ENCODE measurements at places on chromosomes 11 and 22.

DNA sequence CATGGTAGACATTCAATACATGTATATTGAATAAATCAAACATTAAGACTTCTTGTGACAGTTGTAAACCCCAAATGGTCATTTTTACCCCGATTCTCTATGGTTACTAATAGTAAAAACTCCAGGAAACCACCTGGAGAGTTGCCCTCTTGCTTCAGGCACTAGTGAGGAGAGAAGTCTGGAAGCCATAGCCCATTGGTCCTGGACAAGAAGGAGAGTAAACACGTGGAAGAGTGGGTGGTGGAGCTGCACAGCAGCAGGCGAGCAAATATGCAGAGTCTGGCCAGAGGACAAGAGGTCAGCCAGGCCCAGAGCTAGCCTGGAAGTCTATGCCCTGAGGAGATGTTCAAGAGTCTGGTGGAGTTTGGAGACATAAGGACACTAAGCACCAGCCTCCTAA, 17.7 kb downstream of the DCHS1 start:
- no peak for DNase-seq

GRCh38 chr11:95093548-95093947, 3.9 kb downstream of the ENDOD1 start:
- DNase-seq, result no peak

- DNase-seq, result no peak
These were observed 76.4 kb downstream of the LIF start for GRCh38 chr22:30170129-30170528.

DNA sequence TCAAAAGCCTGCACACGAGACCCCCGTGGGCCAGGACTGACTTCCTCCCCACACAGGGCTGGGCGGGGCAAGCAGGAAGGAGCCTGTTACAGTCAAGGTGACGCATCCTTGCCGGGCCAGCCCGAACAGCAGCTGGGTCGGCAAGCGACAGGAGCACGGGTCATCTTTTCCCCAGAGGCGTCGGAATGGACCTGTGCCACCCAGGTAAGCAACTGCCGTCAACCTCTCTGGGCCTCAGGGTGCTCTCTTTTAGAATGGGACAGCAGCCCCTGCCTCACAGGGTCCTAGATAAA, at the start of gene CYTH4:
Gene CYTH4, plus strand, starts transcription at position 124 of the 293 bp plus-strand sequence. Its CDS starts 62 bp downstream, at position 186.
- no peak for DNase-seq

DNA sequence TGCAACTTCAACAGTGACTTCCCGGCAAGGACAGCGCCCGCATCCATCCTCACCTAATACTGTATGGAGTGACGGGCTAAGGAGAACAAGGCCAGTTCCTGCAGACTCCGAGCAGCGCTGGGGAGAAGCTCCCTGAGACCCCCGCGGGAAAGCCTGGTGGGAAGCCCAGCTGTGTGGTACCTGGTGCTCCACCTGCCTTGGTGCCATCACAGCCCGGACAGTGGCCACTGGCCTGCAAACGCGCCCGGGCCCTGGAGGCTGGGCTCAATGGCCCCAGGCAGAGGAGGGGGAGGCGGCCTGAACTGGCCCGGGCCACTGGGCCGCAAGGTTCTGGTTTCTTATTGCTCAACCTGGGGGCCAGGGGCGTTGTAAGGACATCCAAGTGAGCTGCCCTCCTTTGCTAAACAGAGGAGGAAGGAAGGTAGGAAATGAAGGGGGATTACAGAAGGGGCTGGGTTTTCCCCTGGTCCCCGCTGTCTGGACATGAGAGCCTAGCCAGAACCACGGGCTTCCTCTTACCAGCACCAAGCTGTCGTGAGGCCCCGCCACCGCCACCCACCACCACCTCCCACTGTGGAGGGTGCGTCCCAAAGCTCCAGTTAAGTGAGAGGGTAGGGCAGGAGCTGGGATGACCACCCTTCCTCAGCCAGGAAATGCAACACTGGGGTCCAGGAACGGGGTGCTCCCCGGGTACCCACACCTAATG, 8.5 kb upstream of the CDC42BPG start:
- DNase-seq, result no peak

GRCh38 chr11:87460842-87461637, 423.3 kb downstream of the TMEM135 start:
- DNase-seq, result no peak

- DNase-seq, result no peak
These were observed 52.5 kb upstream of the C11orf58 start for GRCh38 chr11:16685914-16686313.

DNA sequence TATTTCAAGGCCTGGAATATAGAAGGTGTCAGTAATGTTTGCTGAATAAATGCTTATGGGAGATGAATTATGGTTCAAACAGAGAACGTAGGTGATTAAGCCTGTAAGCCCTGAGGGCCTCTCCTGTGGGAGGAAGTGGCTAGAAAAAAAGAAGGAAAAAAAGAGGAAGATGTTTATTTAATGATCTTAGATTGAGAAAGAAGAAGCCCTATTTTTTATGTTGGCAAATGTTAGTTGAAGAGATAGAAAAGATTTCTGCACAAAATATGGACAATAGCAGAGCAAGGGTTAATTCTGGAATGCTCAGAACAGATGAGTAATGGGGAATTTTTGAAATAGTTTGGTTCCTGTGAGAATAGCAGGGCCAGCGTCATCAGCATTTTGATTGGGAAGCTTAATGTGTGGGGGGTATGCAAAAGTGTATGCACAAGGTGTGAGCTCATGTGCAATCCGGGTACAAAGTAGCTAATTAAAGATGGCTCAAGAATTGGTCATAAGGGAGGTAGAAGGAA, 95.7 kb downstream of the TEAD1 start:
- DNase-seq, result no peak

- no peak for DNase-seq
These were observed 23.6 kb downstream of the PAMR1 start for GRCh38 chr11:35501776-35502175.
